ENCODE measurements at places on chromosomes 5 and 9. TPM values are rescaled to one million over a fixed set of nuclear protein-coding genes. Genes with fewer than 3 reads are reported as not detected.

PCDHGB2 gene
- total RNA-seq = 0.09 TPM

CER1 gene
- not detected for total RNA-seq

SOX30 gene
- total RNA-seq = 0.05 TPM

LCN2 gene
- 3.3 TPM for total RNA-seq

BHMT gene
- total RNA-seq = not detected

LHX3 gene
- 0.09 TPM for total RNA-seq

CARD6 gene
- total RNA-seq = 4.5 TPM

STKLD1 gene
- total RNA-seq = 1.1 TPM

ARL14EPL gene
- total RNA-seq = not detected

ENTPD2 gene
- 0.67 TPM for total RNA-seq

AJM1 gene
- 3.5 TPM for total RNA-seq

PFN3 gene
- total RNA-seq = not detected

FST gene
- total RNA-seq = 15.6 TPM

PCDHB12 gene
- 0.02 TPM for total RNA-seq

IL9 gene
- total RNA-seq = not detected

OBP2B gene
- not detected for total RNA-seq

LAMC3 gene
- total RNA-seq = 1.1 TPM

ZFP2 gene
- 0.05 TPM for total RNA-seq

CACFD1 gene
- 4.7 TPM for total RNA-seq

C8G gene
- total RNA-seq = 1.1 TPM

ZDHHC11 gene
- 11.1 TPM for total RNA-seq

ZBED3 gene
- 4.5 TPM for total RNA-seq

QRFP gene
- total RNA-seq = not detected

NUTM2G gene
- not detected for total RNA-seq

PCDHGB6 gene
- 0.12 TPM for total RNA-seq

SPOCK1 gene
- total RNA-seq = 24.2 TPM

EQTN gene
- not detected for total RNA-seq

SMARCA2 gene
- 28.6 TPM for total RNA-seq

CD274 gene
- 2.8 TPM for total RNA-seq

N4BP3 gene
- total RNA-seq = 1.5 TPM

PCDHB5 gene
- 1.5 TPM for total RNA-seq

SLC25A51 gene
- total RNA-seq = 23.5 TPM

ZCCHC10 gene
- 30.1 TPM for total RNA-seq

BTNL3 gene
- not detected for total RNA-seq

SHOC1 gene
- total RNA-seq = not detected

ESM1 gene
- total RNA-seq = not detected

C5orf52 gene
- not detected for total RNA-seq

All from A549 treated with DMSO at 1 μM for 4 hours (cell line).